SHP77 treated with DMSO at 0.1 percent for 48 hours (cell line): ENCODE measurements at places on chromosomes 16 and 17.

DNA sequence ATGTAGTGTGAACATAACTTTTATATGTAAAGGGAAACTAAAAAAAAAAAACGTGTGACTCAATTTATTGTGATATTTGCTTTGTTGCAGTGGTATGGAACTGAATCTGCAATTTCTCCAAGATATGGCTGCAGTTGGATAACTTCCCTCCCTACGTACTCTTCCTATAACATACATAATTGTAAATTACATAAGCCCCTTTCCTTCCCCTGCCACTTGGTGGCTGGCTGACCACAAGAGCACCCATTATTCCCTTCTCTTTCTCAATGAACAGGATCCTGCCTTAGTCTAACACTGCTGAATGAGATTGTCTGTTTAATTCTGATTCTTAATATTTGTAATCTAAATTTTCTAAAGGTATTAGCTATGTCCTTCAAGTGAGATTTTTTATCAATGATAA, 27.8 kb downstream of the CCL4 start:
- no peak for DNase-seq

DNA sequence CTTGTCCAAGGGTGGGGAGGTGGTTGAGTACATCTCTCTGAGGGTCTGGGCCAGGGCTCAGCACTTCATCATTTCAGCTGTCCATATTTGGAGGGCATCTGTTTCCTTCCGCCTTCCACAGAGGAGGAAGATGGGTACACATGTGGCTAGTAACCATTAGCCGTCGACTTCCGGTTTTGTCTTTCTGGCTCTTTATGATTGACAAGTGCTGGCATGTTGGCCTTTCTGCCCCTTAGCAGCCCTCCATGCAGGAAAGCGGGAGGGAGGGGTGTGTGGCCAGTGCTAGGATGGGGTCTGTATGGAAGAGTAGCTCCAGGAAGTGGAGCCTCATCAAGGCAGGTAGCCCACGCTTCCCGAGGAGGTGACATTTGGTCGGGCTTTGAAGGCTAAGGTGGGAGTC, 69.6 kb downstream of the RAI1 start:
- DNase-seq = peak; percentile 81

- DNase-seq = no peak
Measured at GRCh38 chr17:49734515-49735490, 27.0 kb upstream of the SLC35B1 start.

- no peak for DNase-seq
Measured at GRCh38 chr17:40602445-40603443, 37.5 kb upstream of the CCR7 start.

GRCh38 chr17:77421630-77421972, 280.8 kb downstream of the SEC14L1 start:
- no peak for DNase-seq

- no peak for DNase-seq
Measured at GRCh38 chr17:39617100-39617445, 9.4 kb upstream of the NEUROD2 start.

DNA sequence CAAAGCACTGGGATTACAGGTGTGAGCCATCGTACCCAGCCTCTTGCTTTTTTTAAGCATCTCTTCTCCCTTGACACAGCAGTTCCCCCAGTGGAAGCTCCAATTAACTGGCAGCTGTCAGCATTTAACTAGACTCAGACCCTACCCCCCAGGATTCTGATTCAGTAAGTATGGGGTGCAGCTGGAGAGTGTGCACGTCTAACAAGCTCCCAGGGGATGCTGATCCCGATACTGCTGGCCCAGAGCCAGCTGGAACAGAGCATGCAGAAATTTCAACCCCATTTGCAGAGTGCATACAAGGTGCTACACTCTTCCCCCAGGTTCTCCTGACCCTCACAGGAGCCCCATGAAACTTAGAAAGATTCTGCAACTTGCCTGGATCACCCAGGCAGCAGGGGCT, 27.7 kb upstream of the BCO1 start:
- DNase-seq = no peak

GRCh38 chr17:81680150-81680549, 3.4 kb downstream of the ARL16 start:
- DNase-seq = no peak

GRCh38 chr17:65678546-65678945, 117.1 kb upstream of the AXIN2 start:
- peak; percentile 26 for DNase-seq

- DNase-seq = no peak
Measured at GRCh38 chr17:75692976-75693375, 25.8 kb downstream of the SAP30BP start.

DNA sequence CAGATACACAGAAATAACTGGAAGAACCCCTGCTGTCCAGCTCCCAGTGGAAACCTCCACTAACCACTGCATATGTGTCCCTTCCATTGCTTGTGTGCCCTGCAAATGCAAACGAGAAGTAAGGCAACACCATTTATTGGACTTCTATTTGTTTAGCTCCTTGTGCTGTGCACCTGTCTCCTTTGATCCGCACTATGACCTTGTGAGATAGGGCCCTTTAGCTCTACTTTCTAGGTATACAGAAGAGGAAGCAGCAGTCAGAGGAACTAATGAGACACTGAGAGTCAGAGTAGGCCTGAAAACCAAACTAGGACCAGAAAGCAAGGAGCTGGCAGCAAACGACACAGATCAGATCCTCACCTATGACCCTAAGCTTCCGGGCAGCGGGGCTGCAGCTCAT, 22.4 kb downstream of the SOX9 start:
- no peak for DNase-seq

DNA sequence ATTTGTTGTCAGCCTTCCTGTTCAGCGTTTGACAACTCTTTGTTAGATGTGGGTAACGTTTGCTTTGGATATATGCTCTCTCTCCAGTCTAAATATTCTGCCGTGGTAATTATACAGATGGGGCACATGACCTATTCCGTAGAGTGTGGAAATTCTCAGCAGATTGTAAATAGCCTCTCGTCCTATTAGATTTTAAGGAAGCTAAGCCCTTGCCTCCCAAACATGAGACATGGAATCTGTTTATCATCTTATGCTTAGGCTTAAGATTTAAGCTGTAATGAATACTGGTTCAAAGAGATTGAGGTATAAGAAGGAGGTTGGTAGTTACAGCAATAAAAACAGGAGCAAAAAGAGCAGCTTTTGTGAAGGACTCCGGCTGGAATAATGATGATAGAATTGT, 87.4 kb downstream of the RBFOX1 start:
- no peak for DNase-seq

DNA sequence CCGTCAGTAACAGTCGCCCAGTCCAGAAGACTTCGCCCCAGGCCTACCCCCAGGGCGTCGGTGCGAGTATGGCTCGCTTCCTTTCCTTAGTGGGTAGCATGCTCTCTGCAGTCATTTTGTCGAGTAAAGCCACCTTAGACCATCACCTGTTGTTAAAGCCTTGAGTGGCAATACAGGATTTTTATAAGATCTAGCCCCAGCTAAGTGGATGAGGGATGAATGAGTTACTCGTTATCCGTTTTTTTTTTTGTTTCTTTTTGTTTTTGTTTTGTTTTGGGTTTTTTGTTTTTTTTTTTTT, 322 bp upstream of the KLHL11 start:
- DNase-seq = no peak

DNA sequence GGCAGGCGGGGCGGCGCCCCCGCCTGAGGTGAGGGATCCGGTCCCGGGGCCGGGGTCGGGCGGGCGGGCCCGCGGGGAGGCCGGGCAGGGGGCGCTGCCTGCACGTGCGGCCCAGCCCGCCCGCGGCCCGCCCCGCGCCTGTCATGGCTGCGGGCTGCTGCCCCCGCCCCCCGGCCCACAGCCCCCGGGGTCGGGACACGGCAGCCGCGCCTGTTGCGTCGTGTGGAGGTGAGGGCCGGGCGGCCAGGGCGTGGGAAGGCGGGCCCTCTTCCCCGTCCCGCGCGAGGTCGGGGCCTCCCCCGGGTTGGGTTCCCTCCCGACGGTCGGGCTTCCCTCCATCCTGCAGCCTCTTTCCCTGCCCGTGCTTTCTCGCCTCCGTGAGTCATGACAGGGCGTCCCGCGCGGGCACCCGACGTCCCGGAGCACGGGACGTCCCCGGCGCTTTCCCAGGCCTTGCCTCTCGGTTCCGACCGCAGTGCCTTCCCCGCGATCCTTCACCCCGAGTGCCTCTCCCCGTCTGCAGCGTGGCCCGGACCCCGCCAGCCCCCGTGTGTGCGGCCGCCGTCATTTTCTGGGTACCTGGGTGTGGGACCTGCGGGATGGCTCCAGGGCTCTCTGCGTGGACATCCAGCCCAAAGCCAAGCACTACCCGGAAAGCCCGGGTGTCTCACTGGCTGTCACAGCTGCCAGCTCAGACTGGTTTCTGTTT, 76.7 kb downstream of the CHD9 start:
- DNase-seq = no peak

- peak; percentile 7 for DNase-seq
Measured at GRCh38 chr17:32461853-32462617, 17.7 kb downstream of the PSMD11 start.

GRCh38 chr16:84700446-84701300, 873 bp downstream of the USP10 start:
- no peak for DNase-seq

- DNase-seq = no peak
Measured at GRCh38 chr16:983044-984030, 1.8 kb downstream of the SOX8 start.

GRCh38 chr16:89052890-89053724, 40.5 kb upstream of the ACSF3 start:
- DNase-seq = peak; percentile 93

DNA sequence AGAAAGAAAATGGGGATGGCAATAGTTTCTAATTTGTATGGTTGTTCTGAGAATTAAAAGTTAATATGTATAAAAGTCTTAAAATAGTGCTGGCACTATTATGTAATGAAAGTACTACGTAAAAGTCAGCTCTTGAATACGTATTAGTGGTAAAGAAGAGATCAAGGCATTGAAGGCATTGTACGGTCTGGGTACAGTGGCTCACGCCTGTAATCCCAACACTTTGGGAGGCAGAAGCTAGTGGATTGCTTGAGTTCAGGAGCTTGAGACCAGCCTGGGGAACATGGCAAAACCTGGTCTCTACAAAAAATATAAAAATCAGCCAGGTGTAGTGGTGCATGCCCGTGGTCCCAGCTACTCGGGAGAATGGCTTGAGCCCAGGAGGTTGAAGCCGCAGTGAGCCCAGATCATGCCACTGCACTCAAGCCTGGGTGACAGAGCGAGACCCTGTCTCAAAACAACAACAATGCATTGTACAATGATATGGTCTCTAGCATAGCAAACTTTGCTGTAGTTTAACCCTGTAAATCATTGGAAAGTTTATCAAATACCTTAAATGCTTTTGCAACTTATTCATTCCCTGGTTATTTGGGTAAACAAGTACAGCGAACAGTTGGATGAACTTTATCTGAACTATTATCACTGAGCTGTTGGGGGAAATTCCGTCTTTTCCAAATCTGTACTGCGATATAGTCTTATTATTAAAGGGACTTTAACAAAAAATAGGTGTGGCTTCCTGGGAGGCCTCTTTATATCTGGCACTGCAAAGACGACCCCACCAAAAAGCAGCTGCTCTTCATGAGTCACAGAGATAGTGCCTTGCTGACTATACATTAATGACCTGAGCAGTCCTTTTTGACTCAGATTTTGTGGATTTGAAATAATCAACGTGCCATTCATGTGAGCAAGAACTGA, 73.6 kb downstream of the GPRC5B start:
- DNase-seq = no peak

DNA sequence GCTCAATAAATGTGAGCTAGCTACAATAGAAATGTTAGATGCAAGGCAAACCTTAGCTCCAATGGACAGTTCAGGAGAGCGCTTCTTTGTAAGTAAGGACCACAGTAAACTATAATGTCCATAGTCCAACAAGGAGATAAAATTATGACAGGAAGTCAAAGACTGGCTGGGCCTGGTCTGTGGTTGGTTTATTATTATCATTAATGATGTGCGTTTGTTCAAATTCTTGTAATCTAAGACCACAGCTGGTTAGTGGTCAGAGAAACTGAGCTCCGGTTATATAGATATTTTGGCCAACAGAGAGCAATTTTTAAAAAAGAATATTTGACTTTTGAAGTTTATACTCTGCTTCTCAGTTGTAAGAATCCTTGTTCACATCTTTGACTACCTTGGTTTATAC, 4.7 kb upstream of the CMTM2 start:
- no peak for DNase-seq

DNA sequence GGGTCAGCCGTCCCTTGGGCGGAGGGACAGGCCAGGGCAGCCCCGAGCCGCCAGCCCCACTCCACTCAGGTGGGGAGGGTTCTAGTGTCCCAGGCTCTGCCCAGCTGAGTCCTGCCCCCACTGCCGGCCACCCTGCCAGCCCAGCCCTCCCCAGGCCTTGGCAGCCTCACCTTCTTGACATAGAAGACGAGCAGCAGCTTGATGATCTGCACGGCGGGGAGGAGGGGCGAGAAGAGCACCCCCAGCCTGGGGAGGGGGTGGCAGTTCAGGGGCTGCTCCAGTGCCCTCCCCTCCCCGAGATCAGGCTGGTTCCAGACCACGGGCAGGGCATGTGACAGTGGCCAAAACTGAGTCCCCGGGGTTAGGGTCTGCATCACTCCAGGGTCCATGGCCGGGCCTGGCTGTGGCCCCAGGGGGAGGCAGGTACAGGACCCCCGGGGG, 9.7 kb downstream of the TMC6 start:
- no peak for DNase-seq

GRCh38 chr17:58325976-58326468, 2.6 kb downstream of the TSPOAP1 start:
- DNase-seq = no peak

DNA sequence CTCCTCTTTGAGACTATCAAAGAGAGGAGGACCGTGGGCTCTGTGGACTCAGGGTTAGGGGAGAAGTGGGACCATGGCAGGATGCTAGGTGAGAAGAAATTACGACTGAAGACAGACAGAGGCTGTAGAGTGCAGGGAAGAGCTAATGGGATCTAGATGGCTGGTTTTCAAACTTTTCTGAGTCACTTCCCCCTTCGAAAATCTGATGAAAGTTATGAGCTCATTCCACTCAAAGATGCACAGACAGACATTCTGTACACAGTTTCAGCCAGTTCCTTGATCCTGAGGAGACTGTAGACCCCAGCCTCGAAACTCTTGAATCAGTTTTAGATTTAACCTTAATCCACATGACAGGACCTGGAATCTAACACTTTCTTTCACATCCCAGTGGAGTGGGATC, 40.7 kb downstream of the RGS9 start:
- no peak for DNase-seq

- no peak for DNase-seq
Measured at GRCh38 chr16:27778926-27779570, 229.1 kb downstream of the KATNIP start.

DNA sequence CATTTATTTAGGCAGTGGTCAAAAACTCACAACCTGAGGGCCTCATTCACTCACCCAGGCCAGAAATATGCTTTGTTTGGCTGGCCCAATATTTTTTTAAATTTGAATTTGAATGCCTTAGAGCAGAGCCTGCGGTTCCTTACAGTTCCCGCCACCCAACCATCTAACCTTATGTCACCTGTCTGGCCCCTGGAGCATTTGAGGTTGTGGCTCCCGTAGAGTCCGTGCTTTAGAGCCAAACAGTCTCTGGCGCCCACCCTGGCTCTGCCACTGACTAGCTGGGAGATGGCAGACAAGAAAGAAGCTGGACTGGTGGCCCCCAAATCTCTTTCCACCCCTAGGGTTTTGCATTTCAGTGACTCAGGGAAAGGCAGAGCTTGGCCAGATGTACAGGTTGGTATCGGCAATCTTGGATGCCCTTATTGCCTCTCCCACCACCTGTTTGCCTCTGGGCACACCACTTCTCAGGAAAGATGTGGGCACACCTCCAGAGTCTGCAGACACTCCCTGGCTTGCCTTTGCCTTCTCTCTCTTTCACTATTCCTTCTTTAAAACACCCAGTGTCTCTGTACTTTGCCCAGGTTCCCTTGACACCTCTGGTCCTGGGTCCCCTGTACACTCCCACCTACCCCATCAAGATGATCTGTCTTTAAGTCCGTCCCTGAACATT, 1.9 kb upstream of the MAP3K14 start:
- no peak for DNase-seq
